Activated B cell treated with CpG ODN at 0.5 μM for 24 hours (primary cell): ENCODE measurements at places on chromosomes 1 and 21.

DNA sequence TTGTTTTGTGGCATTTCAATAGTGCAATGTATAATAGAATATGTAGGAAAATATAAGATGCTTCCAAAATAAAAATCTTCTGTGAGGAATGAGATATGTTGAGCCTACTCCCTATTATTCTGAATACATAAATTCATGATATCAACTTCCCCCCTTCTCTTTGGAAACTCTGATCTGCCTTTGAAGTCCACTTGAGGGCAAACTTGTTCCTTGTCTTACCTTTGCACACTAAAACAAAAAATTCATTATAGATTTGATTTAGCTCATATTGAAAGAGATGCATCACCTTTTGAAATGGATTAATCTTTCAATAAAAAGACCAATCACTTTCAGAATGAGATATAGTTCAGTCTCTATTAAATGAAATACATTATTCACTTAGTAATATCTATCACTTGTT, 580.7 kb upstream of the ADGRL4 start:
- DNase-seq: no peak

GRCh38 chr1:155174324-155175280, 953 bp downstream of the TRIM46 start:
- DNase-seq: no peak

DNA sequence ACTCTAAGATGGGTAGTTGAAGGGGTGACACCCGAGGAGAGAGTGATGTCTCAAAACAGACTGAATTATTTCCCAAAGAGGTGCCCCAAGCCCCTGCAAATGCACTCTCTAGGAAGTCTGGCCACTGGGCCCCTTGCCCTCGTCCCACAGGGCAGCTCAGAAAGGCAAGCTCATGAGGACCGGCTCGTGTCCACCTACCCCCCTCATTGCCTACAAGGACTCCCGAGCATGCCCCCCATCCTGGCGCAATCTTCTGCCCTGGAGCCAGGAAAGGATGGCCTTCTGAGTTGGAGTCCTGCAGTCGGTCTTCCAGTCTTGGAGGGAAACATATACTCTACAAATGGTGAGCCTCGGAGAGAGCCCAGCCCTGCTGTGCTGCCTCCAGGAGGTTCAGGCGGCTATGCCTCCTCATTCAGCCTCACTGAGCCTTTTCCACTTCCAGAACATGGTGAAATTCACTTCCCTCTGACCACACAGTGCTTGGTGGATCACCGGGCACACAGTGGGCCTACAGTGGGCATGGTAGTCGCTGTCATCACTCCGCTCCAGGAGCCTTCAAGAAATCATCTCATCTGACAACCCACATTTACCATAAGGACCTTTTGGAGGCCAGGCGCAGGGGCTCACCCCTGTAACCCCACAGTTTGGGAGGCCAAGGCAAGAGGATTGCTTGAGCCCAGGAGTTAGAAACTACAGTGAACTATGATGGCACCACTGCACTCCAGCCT, 5.8 kb upstream of the WNT3A start:
- no peak for DNase-seq

- no peak for DNase-seq
Measured at GRCh38 chr1:17588048-17588871, 48.8 kb downstream of the ARHGEF10L start.

- no peak for DNase-seq
Measured at GRCh38 chr21:27045281-27045985, 78.5 kb upstream of the ADAMTS5 start.

DNA sequence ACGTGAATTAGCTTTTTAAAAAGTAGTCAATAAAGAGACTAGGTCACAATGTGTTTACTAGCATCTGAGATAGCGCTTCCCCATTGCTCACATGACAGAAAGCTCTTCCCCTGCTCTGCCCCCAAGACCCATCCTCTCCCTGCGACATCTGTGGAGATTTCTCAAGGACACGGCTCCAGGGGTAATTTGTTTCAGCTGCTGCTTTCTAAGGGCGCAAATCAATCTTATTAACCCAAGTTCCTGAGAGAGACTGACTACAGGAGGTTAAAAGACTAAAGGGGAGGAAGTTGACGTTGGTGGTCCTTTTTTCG, at the start of gene MYOCOS:
TSS of gene MYOCOS (plus strand) at position 92 of the 311 bp plus-strand sequence. CDS start 1,641 bp downstream, outside the sequence.
- no peak for DNase-seq

- DNase-seq: no peak
Measured at GRCh38 chr1:45974541-45975269, 157.7 kb downstream of the PIK3R3 start.

GRCh38 chr1:156198831-156199349, 5.0 kb downstream of the SLC25A44 start:
- DNase-seq: no peak

GRCh38 chr21:39661121-39661520, 48.4 kb downstream of the B3GALT5 start:
- DNase-seq: no peak

DNA sequence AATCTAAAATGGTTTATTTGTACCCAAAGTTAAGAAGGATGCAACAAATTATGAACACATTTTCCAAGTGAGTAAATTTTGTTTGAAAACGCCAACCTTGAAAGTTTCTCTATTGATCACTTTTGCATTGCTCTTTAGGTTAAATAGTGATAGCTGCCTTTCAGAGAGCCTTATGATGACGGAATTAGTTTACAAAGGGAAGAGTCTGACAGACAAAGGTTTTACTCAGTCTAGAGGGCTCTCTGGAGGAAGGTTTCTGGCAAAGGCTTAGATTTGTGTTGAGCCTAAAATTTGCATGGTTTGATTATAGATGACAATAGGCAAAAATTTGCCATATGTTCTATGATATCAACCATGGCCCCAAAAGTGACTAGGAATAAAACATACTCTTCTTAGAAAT, 95.9 kb upstream of the RUNX1 start:
- DNase-seq: no peak

- DNase-seq: no peak
Measured at GRCh38 chr1:179251675-179252074, 22.2 kb upstream of the ABL2 start.

DNA sequence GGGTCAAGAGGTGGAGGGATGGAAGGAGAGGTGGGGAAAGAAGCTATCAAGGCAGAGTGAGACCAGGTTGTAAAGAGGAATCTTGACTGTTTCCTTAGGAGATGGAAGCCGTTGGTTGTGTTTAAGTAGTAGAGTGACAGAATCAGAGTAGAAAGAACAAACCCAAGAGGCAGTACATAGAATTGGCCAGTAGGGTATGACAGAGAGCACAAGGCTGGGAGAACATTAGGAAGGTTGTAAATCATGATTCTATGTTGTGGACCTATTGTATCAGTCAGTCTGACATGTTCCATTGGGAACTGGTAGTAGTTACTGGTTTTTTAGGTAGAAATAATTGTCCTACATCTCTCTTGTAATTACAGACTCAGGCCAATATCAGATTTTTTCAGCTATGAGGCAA, 486.9 kb upstream of the USP24 start:
- DNase-seq: no peak

DNA sequence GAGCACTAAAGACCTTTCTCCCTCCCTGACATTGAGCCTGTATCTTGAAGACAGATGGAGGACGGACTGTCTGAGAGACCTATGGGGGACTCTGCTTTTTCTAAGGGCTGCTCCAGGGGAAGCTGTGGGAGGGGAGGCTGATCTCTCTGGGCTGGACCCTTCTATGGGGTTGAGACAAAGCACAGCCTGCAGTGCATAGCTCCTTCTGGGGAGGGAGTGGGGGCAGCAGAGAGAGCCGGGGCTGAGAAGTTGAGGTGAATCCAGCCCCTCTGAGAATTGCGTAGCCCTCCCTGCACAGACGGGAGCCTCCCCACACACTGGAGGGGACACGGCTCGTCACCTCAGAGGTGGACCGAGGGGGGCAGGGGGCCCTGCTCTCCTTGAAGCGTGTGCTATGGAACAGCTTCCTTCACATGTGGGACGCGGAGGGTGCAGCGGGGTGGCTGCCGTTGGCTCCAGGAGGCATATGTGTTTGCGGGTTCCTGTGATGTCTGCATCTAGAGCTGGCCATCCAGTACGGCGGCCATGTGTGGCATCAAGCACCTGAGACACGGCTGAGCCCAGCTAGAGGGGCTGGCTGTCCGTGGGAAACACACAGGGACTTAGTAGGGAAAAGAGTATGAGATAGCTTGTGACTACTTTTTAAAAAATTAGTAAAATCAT, 299.1 kb downstream of the CAMTA1 start:
- no peak for DNase-seq

DNA sequence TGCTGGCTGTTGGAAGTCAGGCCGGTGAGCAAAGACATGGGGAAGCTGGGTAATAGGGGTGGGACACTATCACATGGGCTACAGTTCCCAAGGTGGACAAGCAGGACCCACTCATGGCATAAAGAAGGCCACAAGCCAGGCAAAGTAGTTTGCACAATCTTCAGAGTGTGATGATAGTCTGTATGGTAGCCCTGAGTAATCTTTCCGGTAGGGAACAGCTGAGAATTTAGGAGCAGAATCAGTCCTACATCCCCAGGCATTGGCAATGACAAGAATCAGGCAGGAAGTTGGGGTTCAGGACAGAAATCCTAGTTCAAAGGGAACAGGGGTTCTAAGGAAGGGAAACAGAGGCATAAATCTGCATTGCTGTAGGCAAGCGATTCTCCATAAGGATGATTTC, 23.9 kb upstream of the SPATA6 start:
- no peak for DNase-seq

- DNase-seq: no peak
Measured at GRCh38 chr1:44775930-44776729, 790 bp downstream of the RPS8 start.

DNA sequence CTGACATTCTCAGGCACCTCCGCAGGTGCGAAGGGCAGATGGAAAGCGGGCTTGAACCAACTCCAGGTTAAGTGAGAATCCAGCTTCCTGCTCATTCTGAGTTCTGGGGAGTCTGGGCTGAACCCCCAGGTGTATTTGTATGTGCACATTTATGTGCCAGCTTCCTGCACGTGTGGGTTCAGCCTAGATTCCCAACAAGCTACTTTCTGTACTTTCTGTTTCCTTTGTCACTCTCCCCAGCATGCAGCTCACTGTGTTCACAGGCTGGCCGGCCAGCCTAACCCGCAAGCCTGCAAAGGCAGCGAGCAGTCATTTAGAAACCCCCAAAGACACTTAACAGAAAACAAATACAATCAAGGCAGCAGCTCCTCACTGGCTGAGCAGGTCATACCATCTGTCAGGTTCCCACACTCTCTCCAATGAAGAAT, 1.3 kb upstream of the IL19 start:
- DNase-seq: no peak

- no peak for DNase-seq
Measured at GRCh38 chr1:51648180-51649109, 31.6 kb downstream of the OSBPL9 start.

DNA sequence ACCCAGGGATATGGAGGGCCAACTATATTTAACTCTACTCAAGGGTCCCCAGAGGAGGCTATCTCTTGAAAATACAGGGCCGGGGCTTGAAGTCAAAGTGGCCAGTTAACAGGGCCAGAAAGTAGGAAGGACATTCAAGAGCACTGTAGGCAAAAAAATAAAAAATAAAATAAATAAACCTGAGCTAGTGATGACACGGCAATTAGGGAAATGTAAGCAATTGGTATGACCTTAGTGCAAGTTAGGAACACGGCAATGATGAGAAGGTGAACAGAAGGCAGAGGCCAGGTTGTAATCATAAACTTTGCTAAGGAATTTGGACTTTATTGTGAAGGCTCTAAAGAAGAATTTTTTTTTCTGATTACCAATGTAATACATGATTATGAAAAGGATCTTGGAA, 3.4 kb upstream of the B3GALNT2 start:
- DNase-seq: no peak

DNA sequence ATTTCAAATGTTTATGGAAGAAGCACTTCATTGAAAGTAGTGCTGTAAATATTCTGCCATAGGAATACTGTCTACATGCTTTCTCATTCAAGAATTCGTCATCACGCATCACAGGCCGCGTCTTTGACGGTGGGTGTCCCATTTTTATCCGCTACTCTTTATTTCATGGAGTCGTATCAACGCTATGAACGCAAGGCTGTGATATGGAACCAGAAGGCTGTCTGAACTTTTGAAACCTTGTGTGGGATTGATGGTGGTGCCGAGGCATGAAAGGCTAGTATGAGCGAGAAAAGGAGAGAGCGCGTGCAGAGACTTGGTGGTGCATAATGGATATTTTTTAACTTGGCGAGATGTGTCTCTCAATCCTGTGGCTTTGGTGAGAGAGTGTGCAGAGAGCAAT, 10.7 kb downstream of the TARDBP start:
- no peak for DNase-seq

- DNase-seq: no peak
Measured at GRCh38 chr1:233512538-233512937, 101.4 kb upstream of the KCNK1 start.

DNA sequence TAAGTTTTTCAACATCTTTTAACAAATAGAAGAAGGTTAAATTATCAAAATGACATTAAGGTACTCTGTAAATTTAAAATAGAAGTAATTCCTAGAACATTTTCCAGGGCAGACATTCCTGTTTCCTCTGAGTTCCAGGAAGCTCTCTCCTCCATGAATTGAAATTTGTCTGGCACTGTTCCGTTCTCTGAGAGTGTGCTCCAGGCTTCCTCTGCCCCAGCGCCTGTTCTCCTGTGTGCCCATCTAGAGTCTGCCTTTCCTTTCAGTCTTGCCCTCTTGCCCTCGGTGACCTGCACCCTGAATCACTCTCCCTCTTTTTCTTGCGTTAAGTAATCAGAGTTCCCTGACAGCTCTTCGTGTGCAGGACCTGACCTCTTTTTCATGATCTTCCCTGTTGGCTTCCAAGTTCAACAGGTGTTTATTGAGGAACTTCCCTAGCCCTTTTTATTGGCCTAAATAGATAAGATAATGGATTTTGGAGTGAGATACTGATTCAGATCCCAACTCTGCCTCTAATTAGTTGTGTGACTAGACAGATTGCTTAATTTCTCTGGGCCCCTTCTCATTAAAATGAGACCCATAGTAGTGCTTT, 77.1 kb downstream of the MTR start:
- no peak for DNase-seq
